Effector memory CD4-positive, alpha-beta T cell (primary cell): ENCODE measurements at places on chromosomes 5 and 9.

GRCh38 chr5:107224272-107224671 lies 446.5 kb downstream of the EFNA5 start:
- no peak for DNase-seq

- no peak for DNase-seq
Measured at GRCh38 chr5:95883185-95884016, 60.9 kb upstream of the GLRX start.

GRCh38 chr5:133847886-133848285 lies 120.5 kb downstream of the C5orf15 start:
- DNase-seq: no peak

DNA sequence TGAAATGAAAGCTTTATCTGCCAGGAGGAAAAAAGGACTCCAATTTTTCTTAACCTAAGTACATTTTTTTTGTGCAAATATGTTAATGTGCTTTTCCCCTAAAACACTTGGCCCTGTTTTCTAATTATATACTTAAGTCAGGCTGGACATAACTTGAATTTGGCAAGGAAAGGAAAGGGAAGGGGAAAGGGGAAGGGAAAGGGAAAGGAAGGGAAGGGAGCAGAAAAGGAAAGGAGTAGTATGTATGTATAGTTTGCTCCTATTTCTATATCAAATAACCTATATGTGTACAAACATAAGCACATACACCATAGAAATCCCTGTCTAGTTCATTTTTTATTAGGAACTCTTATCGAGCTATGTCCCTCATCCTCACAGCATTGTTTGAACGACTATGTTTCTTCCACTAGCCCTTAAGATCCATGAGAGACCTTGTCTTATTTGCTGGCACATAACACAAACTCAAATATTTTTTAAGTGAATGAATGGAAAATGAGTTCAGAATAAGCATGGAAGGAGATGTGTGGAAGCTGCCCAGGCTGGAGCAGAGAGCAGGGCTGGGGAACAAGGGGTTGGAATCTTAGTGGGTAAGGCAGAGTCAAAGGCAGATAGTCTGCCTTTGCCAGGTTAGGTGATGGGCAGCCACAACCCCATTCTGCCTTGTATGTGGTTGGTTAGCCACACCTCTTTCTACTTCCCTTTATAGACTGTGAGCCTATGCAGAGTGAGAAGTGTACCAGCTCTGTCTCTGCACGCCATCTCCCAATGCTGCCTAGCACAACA lies 70.0 kb downstream of the KLHL3 start:
- no peak for DNase-seq

GRCh38 chr9:87193151-87193550 lies 245.8 kb upstream of the GAS1 start:
- DNase-seq: no peak

- DNase-seq: no peak
Measured at GRCh38 chr9:95341293-95341962, 23.9 kb upstream of the FANCC start.

DNA sequence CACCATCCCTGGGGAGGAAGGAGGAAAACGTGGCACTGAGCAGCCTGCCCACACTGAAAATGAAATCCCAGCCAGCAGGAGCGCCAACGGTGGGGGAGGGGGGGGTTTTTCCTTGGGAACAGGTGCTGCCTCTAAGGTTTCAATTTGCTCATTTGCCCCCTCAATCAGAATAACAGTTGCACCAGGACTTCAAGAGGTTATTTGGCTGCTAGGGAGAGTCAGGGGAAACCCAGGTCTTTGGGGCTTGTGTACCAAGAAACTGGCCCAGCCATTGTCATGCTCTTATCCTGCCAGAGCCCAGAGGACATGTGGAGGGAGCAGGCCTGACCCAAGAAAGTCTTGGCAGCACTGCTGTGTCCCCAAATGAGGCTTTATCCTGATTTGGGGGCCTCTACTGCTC lies 66.5 kb downstream of the NDFIP1 start:
- no peak for DNase-seq

DNA sequence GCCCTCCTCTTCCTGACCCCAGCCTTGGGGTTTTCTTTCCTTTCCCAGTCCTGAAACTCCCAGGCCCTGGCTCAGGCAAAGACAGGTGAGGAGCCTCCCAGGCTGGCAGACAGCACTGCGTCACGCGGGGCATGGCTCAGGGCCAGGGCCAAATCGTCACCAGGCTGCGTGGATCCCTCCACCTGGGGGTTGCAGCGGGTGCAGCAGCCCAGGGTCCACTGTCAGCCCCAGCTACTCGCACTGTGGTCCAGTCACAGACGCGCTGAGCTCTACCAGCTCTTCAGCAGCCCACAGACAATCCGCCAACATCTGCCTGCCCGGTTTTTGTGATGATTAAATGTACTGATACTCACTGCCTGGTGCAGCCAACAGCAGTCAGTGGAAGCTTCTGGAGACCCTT lies 12.1 kb downstream of the FAM78A start:
- DNase-seq: no peak

DNA sequence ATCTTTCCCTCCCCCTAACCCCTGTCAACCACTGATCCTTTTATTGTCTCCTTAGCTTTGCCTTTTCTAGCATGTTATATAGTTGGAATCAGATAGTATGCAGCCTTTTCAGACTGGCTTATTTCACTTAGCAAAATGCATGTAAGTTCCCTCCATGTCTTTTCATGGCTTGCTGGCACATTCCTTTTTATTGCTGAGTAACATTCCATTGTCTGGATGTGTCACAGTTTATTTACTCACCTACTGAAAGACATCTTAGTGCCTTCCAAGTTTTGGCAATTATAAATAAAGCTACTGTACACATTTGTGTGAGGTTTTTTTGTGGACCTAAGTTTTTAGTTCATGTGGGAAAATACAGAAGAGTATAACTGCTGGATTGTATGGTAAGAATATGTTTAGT lies 230.1 kb downstream of the PBX3 start:
- DNase-seq: no peak

- DNase-seq: no peak
Measured at GRCh38 chr9:134263596-134263995, 62.7 kb upstream of the RXRA start.

DNA sequence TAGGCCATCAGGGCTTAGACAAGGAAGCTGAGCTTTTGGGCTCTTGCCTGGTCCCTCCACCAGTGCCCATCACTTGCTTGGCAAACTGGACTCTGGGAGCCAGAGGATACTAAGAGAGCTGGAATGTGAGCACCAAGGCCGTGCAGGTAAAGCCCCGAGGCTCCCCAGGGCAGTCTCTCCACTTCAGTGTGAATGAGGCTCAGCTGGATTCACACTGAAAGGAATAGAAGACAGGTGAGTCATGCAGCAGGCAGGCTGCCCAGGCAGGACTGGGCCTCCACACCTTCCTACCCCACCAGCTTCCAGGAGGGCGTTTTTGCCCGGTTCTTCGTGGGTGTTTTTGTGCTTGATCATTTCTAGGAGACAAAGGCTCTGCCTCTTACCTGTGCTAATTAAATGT lies 7.3 kb upstream of the CTSV start:
- DNase-seq: no peak

- DNase-seq: no peak
Measured at GRCh38 chr5:61397238-61397637, 65.2 kb downstream of the ZSWIM6 start.

- no peak for DNase-seq
Measured at GRCh38 chr9:127603226-127603625, 8.9 kb upstream of the STXBP1 start.

DNA sequence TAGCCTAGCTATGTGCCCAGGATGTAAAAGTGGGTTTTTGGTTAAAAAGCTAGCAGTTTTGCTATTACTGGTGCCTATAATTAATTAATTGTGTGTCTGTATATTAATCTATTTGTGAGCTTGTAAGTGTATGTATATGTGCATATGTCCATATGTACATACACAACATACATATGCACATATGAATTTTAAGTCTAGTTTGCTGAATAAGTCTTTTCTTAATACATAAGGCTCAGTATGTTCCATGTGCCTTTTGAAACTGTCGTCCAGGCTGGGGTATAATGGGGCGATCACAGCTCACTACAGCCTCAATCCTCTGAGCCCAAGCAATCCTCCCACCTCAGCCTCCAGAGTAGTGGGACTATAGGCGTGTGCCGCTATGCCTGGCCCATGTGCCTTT lies 10.1 kb downstream of the SH3GL2 start:
- DNase-seq: no peak

- no peak for DNase-seq
Measured at GRCh38 chr9:15225564-15226126, 81.4 kb downstream of the TTC39B start.

- no peak for DNase-seq
Measured at GRCh38 chr5:134398609-134399155, 13.0 kb downstream of the CDKN2AIPNL start.

DNA sequence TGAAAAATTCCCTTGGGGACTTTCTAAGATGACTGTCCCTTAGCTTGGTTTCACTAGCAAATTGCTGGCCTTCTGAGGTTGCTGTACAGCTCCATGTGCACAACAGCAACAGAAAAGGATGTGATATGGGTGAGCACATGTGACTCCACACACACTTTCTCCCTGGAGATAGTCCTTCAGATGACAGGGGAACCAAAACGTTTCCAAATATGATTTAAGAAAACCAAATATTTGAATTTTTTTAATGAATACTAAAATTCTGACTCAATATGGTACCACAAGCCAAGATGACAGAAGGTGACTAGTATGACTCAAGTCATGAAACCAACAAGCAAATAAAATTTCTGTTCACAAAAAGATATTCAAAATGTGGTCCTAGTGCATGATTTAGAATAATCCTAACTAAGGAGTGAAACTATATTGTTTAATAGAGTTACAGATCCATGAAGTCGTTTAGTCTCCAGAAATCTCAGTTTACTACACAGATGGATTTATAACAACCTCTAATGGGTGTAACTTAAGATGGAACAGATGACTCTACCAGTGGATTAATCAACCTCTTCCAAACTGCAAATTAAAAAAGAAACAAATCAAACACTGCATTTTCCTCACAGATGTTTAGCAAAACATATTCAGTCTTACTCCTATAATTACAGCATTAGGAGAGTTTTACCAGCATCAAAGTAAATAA lies 144.8 kb upstream of the PIK3R1 start:
- DNase-seq: no peak

DNA sequence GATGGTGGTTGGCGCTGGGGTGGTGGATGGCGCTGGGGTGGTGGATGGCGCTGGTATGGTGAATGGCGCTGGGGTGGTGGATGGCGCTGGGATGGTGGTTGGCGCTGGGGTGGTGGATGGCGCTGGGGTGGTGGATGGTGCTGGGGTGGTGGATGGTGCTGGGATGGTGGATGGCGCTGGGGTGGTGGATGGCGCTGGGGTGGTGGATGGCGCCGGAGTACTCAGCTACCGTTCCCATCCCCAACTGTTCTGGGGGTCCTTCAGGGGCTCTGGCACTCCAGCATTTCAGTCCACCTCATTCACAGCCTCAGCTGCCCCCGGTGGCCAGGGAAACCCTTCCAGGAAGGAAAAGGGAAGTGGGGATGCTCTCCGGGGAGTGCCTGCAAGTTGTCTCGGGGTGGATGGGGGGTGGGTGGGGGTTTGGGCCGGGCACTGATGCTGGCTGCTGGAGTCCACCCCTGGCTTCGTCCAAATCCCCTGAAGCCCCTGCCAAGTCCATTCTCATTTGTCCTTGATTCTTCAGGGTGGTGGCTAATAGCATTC lies 147.3 kb upstream of the COL5A1 start:
- no peak for DNase-seq

DNA sequence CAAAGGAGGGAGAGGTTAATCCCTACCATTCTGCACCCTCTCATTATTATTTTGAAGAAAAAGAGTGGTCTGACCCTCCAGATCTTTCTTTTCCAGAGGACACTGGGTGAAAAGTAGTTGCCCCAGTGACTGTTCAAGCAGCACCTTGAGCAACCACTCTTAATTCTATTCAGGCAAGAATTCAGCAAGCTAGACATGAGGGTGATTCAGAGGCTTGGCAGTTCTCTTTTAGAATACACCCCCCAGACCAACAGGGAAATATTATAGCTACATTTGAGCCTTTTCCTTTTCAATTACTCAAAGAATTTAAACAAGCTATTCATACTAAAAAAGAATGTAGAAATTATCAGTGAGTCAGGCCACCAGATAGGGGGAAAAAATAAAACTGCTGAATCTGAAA lies 178.3 kb downstream of the MRPS30 start:
- DNase-seq: no peak

DNA sequence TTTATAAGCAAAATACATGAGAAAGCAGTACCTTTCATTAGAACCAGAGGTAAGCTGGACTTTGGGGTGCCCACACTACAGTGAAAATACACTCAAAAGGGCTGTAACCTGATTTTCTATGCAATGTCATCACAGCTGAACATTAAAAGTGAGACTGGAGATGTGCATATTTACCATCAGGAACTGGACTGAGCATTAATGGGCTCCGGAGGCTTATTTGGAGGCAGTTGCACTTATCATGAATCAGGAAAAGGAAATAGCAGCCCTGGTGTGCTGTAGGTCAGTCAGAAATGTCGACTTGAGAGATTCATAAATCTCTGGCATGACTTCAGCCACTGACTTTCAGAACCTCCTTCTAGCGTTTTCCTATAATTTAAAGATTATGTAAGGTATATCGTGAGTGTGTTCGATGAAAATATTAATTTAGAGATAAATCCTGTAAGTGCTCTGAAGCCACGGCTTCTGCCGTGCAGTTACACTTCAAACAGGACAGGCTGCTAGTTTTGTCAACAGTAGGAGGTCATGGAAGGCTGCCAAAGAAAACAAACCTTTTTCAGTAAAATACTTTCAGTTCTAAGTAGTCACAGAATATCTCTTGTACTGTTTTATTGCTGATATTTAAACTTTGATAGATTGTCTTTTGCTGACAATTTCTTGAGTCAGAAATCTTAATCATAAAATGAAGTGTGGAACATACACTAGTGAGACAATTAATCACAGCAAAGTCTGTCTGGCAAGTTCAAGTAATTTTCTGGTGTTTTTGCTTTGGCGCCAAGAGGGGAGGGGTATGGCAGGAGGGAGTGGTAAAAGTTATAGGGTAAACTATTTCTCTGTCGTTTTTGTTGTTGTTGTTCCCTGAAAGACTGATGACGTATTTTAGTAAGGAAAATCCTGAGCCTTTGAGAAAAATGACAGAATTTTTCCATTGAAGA lies 939.7 kb downstream of the NR2F1-AS1 start:
- DNase-seq: no peak

DNA sequence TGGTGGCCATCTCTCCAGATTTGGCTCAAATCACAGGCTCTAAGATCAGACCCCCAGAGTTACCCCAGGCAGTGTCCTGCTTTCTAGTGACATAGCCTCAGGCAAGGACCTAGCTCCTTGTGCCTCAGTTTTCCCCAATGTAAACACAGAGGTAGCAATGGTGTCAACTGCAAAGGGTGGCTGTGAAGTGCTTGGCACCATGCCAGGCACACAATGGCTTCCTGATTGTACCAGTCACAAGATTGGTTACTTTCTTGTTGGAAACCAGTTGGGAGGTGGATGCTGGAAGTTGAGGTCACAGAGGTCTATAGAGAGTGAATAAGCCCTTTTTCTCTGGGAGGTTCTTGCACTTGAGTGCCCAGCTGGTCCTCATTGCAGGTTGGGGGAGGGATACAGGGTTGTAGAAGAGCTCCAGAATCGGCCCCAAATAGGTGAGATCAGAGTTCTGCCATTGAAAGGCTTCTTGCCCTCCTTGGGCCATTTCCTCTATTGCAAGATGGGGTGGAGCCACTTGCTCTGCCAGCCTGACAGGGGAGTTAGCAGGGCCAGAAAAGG lies 2.3 kb downstream of the STKLD1 start:
- no peak for DNase-seq

- DNase-seq: no peak
Measured at GRCh38 chr5:59466271-59466670, 427.3 kb downstream of the PDE4D start.
